Activated gamma-delta T cell treated with anti-CD3 and anti-CD28 coated beads, Interleukin-2, amount 50 U/mL, for 16 hours (primary cell): ENCODE measurements at places on chromosomes 7 and 10.

- DNase-seq, result no peak
These were observed 33.3 kb downstream of the LRMDA start for GRCh38 chr10:75464478-75465449.

- DNase-seq, result no peak
These were observed 118.2 kb downstream of the ADAM12 start for GRCh38 chr10:126270111-126270510.

DNA sequence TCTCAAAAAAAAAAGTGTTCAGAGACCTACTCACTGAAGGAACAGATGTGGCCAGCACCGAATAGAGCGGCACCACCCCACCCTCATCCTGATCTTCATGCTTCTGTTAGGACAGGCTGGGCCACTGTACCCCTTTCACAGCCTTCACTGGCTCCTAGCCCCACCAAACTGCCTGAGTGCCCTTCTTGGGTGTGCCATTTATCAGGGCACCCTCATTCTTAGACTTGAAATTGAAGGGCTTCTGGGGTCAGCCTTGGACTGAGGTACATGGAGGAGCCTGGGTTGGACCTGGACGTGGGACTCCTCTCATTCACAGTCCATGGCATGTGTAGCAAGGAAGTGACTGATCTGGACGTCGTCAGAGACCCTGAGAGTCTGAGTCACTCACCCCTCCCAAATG, 190.3 kb downstream of the COBL start:
- no peak for DNase-seq

GRCh38 chr7:42198974-42199668, 37.9 kb downstream of the GLI3 start:
- no peak for DNase-seq

DNA sequence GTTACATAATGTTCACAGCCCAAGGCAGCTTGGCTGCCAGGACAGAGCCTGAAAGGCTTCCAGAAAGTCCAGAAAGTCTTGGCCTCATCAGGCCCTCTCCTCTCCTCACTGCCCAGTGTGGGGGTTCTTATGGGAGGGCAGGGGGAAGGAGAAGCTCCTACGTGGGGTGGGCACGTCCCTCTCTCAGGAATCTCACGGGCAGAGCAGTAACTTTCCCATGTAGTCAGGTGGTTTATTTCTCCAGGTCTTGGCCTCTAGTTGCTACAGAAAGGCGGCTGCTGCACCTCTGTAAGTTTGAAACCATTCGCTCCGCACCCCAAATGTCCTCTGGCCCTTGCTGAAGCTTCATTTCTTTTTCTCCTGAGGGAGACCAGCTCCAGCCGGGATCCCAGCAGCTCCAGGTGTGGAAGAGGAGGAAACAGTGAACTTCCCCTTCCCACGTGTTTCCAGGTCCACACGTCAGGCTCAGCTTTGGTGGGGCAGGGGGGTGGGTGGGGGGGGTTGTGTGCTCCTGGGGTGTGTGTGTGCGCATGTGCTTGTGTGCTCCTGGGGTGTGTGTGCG, 320.3 kb downstream of the WDR37 start:
- DNase-seq, result no peak

DNA sequence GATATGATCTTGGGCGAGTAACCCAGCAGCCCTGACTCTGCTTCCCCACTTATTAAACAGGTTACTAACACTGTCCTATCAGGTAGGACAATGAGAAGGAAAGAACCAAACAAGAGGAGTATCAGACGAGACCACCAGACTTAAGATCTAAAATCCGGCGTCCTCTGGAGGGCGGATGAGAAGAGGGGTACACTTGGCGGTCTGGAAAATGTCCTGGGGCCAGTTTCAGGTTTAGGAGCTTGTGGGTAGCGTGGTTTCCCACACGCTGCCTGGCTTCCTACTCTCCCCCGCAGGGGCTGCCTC, 635 bp downstream of the ZNF32 start:
- DNase-seq, result no peak

- DNase-seq, result no peak
These were observed 63.0 kb downstream of the TCERG1L start for GRCh38 chr10:131248376-131249165.

- no peak for DNase-seq
These were observed 62.1 kb upstream of the STEAP1B start for GRCh38 chr7:22561895-22562593.

GRCh38 chr10:63502832-63503231, 18.4 kb upstream of the REEP3 start:
- no peak for DNase-seq

GRCh38 chr10:118950190-118950680, 79.3 kb upstream of the NANOS1 start:
- no peak for DNase-seq

- no peak for DNase-seq
These were observed 151.7 kb downstream of the EBF3 start for GRCh38 chr10:129812398-129812797.

- DNase-seq, result no peak
These were observed 939 bp upstream of the VAX1 start for GRCh38 chr10:117138838-117139580.

- DNase-seq, result no peak
These were observed 180.3 kb downstream of the ELFN1 start for GRCh38 chr7:1850111-1850975.

DNA sequence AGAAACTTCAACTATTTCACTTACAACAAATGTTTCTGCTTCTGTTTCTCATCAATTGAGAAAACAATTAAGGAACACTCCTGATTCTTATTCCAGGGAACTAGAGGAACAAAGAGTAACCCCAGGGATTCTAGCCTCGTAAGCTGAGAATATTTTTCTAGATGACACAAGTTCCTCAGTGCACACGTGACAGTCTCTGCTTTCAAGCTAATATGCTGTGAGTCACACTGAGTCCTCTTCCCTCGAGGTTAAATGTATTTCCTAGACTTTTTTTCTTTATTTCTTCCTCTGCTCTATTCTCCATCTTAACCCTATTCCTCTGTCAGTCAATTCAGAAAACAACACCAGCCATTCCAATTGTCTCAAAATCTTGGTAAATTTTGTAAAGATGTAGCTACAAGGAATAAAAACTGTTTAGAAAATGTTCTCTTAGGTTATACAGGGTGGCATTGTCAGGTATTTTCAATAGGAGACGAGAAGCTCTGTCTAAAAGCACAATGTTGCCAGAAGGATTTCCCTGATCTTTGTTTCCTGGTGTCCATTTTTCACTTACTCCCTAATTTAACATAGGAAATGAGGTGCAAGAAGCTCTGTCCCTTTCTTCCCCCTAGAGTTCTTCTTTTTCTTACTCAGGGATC, 5.8 kb upstream of the C1GALT1 start:
- DNase-seq, result no peak

DNA sequence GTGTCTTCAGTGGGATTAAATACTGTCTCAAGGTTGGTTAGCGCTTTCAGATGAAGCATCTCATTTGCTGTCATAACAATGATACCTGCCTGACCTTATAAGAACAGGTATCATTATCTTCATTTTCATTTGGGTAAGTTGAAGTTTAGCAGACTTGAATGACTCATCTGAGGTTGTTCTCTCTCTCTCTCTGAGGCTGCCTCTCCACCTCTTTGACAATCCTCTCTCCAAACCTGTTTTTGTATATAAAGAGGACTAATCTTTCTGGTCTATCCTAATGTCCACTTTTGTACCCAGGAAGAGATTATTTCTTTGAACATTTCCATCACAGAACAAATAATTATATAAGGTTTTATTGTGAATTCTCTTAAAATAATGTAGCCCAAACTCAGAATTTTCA, 291.4 kb downstream of the KLF6 start:
- DNase-seq, result no peak

DNA sequence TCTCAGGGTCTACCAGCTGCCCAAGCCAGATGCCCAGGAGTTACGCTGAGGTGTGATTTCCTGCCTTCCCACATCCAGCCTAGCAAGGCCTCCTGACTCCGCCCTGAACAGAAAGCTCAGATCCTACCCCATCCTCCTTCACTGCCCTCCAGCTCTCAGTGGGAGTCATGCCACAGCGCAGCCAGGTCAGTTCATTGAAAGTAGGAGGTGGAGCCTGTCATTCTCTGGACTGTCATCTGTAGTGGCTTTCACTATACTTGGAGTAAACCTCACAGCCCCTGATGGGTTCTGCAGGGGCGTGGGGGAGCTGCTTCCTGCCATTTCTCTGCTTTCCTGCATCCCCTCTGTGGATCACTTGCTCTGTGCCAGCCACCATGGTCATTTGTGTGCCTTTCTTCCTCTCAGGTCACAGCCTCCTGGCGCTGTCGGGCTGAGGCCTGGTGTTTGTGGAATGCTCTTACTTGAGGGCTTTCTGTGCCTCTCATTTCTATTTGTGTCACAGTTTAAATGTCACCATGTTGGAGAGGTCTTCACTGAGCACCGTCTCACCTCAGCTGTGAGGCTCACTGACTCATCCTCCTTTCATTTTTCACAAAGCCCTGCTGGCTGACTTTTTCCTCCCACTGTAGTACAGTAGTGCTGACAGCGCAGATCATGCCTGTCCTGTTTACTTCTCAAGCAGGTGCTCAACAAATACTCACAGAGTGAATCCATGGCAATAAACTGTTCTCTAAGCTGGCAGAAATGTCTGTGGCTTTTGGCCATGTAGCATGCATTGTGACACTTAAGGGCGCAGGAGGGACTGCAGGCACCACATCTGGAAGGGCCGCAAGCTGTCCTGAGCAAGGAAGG, 61.0 kb upstream of the TMEM248 start:
- DNase-seq, result no peak

GRCh38 chr7:91082038-91082437, 182.2 kb upstream of the FZD1 start:
- DNase-seq, result no peak

DNA sequence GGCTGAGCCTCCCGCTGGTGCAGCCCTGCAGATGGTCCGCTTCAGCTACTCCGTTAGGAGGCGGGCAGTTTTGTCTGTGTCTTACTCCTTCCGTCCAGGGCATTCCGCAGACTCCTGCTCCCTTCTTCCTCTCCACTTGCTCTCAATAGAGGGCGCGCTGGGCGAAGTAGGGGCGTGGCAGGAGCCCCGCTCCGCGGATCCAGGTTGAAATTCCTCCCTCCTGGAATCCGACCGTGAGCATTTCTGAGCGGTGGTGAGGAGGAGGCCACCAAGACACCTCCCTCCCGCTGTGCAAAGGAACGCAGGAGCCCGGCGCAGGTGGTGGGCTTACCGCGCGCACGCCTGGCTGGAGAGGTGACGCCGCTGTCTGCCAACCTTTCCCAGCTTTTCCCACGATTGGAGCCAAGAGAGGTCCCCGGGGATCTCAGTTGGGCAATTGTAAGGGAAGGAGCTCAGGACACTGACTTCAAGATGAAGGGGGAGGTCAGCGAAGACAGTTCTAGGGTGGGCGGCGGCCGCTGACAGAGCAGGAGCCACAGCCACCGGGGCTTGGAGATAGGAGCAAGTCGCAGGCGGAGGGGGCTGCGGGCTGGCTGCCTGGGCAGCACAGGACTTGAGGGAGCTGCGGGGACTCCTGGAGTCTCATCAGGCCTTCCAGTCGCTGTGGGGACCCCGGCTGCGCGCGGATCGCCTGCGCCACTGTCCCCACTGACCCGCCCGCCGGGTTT, 1011.3 kb downstream of the XPNPEP1 start:
- no peak for DNase-seq

- no peak for DNase-seq
These were observed 1.8 kb upstream of the KCP start for GRCh38 chr7:128912281-128912680.
